ENCODE measurements at places on chromosomes 2 and 18.

- H3K36me3 ChIP-seq = no peaks in the 10 kb centered on the region
- no peaks in the 10 kb centered on the region for H3K27me3 ChIP-seq
- DNase-seq = no peak
- H3K4me1 ChIP-seq = no peaks in the 10 kb centered on the region
- H3K27ac ChIP-seq = no peak overlapping the region
Observed at GRCh38 chr2:25453199-25453905, 111.6 kb upstream of the DNMT3A start.

DNA sequence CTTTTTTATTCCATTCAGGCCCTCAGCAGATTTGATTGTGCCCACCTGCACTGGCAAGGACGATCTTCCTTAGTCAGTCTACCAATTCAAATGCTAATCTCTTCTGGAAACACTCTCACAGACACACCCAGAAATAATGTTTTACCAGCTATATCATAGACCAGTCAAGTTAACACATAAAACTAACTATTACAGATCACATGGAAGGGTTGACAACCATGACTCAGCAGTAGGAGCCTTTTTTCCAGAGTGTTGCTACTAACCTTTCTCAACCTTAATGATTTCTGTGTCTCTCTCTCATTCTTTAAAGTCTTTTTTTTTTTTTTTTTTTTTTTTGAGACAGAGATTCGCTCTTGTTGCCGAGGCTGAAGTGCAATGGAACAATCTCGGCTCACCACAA lies 143.5 kb upstream of the MSH6 start:
- no peak overlapping the region for H3K27ac ChIP-seq
- H3K4me1 ChIP-seq = no peaks in the 10 kb centered on the region
- DNase-seq = no peak
- H3K4me3 ChIP-seq = no peak overlapping the region
- H3K27me3 ChIP-seq = no peaks in the 10 kb centered on the region
- no peaks in the 10 kb centered on the region for H3K36me3 ChIP-seq

GRCh38 chr18:62328586-62329525 lies 3.7 kb downstream of the TNFRSF11A start:
- H3K27ac ChIP-seq = no peak overlapping the region
- no peak overlapping the region for H3K4me3 ChIP-seq
- peaks cover 9% of the 10 kb centered on the region for H3K4me1 ChIP-seq
- no peak for DNase-seq
- H3K36me3 ChIP-seq = no peaks in the 10 kb centered on the region
- peaks cover 11% of the 10 kb centered on the region for H3K27me3 ChIP-seq

GRCh38 chr2:29196792-29197788 lies 81.9 kb downstream of the CLIP4 start:
- peak; percentile 58 for DNase-seq
- H3K27me3 ChIP-seq = no peaks in the 10 kb centered on the region
- H3K36me3 ChIP-seq = no peaks in the 10 kb centered on the region
- no peak overlapping the region for H3K4me3 ChIP-seq

- peak; percentile 48 for DNase-seq
- H3K4me3 ChIP-seq = no peak overlapping the region
- H3K27me3 ChIP-seq = no peaks in the 10 kb centered on the region
- no peaks in the 10 kb centered on the region for H3K36me3 ChIP-seq
- no peaks in the 10 kb centered on the region for H3K4me1 ChIP-seq
- no peak overlapping the region for H3K27ac ChIP-seq
Observed at GRCh38 chr18:54742659-54743604, 85.3 kb upstream of the RAB27B start.

- H3K27me3 ChIP-seq = no peaks in the 10 kb centered on the region
- H3K36me3 ChIP-seq = no peaks in the 10 kb centered on the region
- H3K27ac ChIP-seq = peak overlapping the region; percentile 38
- H3K4me1 ChIP-seq = peaks cover 8% of the 10 kb centered on the region
Observed at GRCh38 chr18:63301434-63301833, 18.1 kb downstream of the BCL2 start.

DNA sequence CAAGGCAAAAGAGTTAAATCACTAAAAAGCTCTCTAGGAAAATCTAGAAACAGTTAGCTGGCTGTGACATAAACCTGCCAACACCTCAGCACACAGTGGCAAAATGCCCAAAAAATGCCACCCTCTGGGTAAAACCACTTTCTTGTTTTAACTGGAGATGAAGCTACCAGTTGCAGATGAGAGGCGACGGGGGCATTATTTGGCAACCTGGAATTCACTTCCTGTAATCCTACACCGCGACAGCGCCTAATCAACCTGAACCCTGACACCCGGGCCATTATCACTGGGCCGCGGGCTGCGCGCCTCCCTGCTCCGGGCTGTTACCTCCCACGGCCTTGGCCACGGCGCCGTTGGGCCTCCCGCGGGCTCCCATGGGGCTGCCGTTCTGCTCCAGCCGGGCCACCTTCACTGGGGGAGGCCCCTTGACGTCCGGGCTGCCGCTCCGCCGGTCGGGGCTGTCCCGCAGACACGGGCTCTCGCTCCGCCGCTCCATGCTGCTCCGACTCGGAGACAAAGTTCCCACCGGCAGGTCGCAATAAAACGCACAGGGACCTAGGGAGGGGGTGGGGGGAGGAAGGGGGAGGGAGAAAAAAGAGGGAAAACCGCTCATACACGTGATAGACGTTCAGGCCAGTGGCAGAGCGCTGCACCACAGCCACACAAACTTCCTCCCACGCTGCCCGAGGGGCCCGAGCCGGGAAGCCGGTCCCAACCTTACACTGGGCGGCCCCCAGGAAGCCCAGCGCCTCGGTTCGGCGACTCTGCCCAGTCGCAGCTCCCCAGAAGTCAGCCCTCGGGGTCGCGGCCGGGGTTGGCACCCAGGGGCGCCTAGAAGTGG lies 2.0 kb downstream of the SATB2 start:
- no peaks in the 10 kb centered on the region for H3K36me3 ChIP-seq
- peak overlapping the region; percentile 62 for H3K4me3 ChIP-seq
- H3K27ac ChIP-seq = no peak overlapping the region
- DNase-seq = no peak
- H3K4me1 ChIP-seq = no peaks in the 10 kb centered on the region
- H3K27me3 ChIP-seq = peaks cover 43% of the 10 kb centered on the region

GRCh38 chr18:47586418-47587070 lies 335.1 kb upstream of the SKOR2 start:
- DNase-seq = no peak
- H3K27ac ChIP-seq = no peak overlapping the region
- H3K27me3 ChIP-seq = no peaks in the 10 kb centered on the region
- H3K36me3 ChIP-seq = no peaks in the 10 kb centered on the region
- no peaks in the 10 kb centered on the region for H3K4me1 ChIP-seq
- no peak overlapping the region for H3K4me3 ChIP-seq

DNA sequence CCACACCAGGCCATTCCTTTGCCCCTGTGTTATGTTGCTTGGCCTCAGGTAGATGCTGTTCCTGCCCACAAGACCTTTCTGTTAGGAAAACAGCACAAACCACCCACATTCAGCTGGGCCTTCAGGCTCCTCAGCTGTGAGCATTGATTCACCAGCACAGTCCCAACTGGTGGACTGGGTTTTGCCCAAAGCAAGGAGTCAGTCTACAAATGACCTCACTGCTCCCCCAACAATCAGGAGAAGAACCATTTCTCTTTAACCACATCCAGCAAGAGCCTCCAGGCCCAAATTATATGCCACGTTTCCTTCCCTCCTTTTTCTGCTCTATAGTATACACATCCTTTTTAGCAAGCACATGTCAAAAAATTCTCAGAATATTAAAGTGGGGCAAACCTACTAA lies 5.2 kb downstream of the TMEM163 start:
- DNase-seq = no peak
- H3K4me1 ChIP-seq = peaks cover 9% of the 10 kb centered on the region
- peaks cover 31% of the 10 kb centered on the region for H3K27me3 ChIP-seq
- no peak overlapping the region for H3K4me3 ChIP-seq
- no peak overlapping the region for H3K27ac ChIP-seq

GRCh38 chr2:233143700-233144331 lies 83.7 kb downstream of the INPP5D start:
- DNase-seq = no peak
- no peaks in the 10 kb centered on the region for H3K27me3 ChIP-seq
- no peaks in the 10 kb centered on the region for H3K36me3 ChIP-seq
- H3K4me1 ChIP-seq = no peaks in the 10 kb centered on the region

DNA sequence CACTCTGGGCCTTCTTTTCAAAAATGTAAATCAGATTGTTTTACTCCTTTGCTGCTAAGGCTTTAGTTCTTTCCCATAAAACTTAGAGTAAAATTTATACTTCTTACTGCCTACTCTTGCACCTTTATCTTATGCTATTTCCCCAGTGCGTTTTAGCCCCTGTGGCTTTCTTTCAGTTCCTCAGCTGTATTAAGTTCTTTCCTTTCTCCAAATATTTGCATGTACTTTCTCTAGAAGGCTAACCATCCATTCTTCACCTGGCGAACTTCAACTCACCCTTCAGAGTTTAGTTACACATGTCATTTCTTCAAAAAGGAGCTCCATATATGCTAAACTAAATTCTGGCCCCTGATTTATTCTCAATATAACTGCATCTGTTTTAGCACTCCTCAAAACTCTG lies 160.7 kb downstream of the FSHR start:
- no peak overlapping the region for H3K4me3 ChIP-seq
- H3K4me1 ChIP-seq = no peaks in the 10 kb centered on the region
- no peak for DNase-seq
- no peaks in the 10 kb centered on the region for H3K36me3 ChIP-seq
- no peaks in the 10 kb centered on the region for H3K27me3 ChIP-seq
- H3K27ac ChIP-seq = no peak overlapping the region

- no peak for DNase-seq
- no peaks in the 10 kb centered on the region for H3K36me3 ChIP-seq
- H3K27me3 ChIP-seq = no peaks in the 10 kb centered on the region
- peaks cover 6% of the 10 kb centered on the region for H3K4me1 ChIP-seq
Observed at GRCh38 chr2:38529208-38529607, 73.5 kb downstream of the HNRNPLL start.

Measured in uterus (tissue), 4 donors.